ENCODE measurements at places on chromosomes 4 and X.

GRCh38 chr4:158599150-158599549 lies 72.5 kb downstream of the C4orf46 start:
- peak; percentile 88 for DNase-seq

DNA sequence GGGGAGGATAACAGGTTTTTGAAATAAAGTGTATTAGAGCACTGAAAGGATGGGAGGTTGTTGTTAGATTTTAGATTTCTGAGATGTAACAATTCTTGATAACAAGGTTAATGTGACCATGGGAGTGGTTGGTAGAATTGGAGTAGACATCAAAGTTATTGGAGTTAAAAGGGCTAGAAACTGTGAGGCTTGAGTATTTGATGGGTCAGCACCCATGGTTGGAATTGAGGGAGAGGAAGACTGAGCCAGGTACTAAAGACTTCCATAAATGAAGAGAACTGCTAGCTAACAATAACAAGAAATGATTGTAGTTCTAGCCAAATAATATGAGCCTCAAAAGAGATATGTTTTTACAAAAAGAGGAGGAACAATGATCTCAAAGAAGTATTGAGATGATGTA lies 98.8 kb downstream of the HEPH start:
- no peak for DNase-seq

DNA sequence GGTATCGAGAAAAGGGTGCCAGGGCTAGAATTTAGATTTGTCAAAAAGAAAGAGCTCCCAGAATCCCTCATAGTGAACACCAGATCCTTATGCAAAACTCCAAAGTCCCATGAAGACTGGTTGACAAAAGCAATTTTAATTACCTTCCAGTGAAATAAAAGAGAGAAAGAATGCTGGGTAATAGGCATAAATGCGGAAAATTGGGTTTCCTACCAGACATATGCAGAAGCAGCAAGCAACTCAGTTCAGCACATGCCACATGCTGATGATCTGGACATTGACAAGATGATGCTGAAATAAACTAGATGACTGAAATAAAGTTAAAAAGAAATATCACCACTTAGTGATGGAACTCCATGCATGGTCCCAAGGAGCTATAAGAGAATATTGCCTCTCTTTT lies 83.9 kb downstream of the KCNIP4 start:
- DNase-seq: no peak

DNA sequence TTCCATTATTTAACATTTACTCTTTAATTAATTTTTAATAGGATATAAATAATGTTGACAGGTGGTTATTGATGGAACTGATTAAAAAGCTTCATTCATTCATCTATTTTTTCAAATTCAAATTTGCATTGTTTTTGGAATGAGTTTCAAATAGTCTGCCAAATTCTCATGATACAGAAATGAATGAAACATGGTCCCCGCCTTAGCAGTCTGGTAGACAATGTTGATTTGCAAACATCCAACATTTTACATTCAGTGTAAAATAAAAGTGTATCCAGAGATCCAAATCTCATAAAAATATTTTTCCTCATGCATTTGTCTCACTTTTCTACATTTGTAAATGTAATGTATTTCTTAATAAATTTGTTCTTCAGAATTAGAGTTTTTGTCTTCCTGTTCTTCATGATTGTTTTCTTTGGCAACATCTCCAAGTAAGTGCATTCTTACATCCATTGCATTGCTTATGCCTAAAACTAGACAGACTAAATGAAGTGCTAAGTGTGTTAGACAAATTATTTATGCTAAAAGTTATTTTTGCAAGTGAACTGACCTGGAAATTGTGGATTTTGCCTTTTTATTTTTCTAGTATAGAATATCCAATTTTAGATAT lies 142.3 kb downstream of the PCDH18 start:
- no peak for DNase-seq

DNA sequence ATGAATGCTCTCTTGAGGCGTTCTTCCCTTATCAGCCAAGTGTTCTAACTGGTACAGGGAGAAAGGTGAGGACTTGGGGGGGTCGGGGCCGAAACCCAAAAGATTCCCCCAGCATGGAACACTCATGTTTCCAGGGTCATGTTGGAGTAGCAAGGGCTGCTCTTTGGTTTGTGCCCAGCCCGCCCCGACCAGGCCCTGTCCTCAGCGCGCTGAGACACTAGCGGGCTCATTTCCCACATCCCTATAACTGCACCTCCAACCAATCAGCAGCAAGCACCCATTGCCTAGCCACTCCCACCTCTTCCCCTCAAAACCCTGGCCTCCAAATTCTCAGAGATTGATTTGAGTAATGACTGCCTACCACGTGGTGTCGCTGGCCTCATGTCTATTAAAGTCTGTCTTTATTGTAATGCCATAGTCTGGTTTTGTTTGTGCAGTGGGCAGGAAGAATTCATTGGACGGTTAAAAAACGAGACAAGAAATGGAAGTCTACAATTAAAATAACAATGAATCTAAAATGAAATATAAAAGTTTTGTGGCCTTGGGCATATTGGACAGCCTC lies 1928.4 kb downstream of the STIM2 start:
- DNase-seq: no peak

- no peak for DNase-seq
Measured at GRCh38 chrX:74242484-74243138, 61.4 kb upstream of the ZCCHC13 start.

- no peak for DNase-seq
Measured at GRCh38 chr4:69861756-69862155, 1.8 kb upstream of the SULT1E1 start.

- peak; percentile 36 for DNase-seq
Measured at GRCh38 chrX:138858438-138858837, 146.9 kb upstream of the FGF13 start.

- no peak for DNase-seq
Measured at GRCh38 chr4:76984788-76985211, 35.2 kb downstream of the SEPTIN11 start.

DNA sequence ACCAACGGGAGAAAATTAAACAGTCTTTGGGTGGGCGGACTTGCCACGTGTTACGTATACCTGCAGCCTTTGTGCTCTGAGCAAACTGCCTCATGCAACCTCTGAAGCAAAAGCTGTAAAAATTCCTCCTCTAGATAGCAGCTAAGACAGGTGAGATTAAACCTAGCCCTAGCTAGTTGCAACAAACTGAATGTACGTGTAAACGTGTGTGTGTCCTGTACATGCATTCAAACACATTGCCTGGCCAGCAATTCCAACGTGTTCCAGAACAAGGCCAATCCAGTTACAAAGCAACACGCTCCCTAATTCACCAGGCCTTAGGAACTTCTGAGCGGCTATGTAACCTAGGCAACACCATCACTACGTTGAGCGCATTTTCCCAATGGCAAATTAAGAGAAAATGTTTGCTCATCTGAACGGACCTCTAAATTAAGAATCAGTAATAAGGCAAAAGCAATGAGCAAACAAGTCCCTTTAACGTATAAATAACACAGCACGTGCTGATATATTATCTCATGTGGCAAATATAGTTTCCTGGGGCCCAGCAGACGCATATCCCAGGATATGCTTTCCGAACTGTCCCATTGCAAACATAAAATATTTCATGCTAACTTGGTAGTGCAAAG lies 792 bp downstream of the PPID start:
- DNase-seq: peak; percentile 3

- DNase-seq: no peak
Measured at GRCh38 chrX:116267511-116268040, 97.0 kb downstream of the AGTR2 start.

DNA sequence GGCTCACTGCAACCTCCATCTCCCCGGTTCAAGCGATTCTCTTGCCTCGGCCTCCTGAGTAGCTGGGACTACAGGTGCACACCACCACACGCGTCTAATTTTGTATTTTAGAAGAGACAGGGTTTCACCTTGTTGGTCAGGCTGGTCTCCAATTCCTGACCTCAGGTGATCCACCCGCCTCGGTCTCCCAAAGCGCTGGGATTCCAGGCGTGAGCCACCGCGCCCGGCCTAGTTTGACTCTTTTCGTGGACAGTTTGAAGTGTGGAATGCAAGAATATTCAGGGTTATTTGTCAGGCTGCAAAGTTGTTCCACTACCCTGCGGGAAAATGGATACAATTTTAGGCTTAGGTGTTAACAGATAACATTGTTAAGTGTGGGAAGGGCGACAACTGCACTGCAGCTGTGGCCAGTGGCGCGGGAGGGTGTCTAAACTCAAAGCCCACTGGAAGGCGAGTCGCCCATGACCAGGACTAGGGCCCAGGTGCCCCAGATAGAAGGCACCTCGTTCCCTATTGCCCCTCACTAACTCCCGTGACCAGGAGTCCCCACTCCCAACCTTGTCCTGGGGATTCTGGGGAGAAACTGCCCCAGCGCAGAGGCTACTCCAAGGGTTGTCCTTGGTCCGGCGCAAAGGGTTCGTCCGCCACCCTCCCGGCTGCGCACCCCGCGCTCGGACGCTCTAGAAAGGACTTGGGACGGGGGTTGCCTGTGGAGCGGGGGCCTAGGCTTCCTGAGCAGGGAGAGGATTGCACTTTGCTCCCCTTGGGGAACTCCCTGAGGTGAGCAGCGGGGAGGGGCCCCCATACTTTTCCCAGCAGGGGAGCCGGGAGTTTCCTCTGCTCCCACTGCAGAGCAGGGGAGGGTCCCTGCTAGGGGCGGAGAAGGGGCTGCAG lies 1.1 kb upstream of the CD99 start:
- DNase-seq: no peak

- DNase-seq: no peak
Measured at GRCh38 chr4:183631577-183632198, 27.3 kb downstream of the RWDD4 start.

DNA sequence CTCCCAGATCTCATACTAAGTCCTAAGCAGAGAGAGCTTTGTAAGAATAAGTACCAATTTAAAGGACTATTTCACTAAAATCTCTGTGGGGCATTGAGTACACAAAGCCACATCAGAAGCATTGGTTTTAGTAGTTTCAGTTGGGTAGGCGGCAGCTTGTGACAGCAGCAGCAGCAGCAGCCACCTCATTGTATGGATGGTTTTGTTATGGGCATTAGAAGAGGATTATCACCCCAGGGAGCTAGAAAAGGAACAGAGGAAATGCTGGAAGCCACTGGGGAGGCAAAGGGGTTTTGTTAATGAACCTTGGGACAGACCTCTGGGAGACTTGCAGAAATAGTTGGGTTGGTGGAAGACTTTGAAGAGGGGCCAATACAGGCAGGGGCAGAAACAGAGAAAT lies 93.9 kb upstream of the FRMPD3 start:
- no peak for DNase-seq
